HCT116 (cell line): ENCODE measurements at places on chromosomes 5 and 9. TPM values are rescaled to one million over a fixed set of nuclear protein-coding genes. Genes with fewer than 3 reads are reported as not detected.

GRCh38 chr5:19928562-19929421 lies 59.2 kb downstream of the CDH18 start:
- DNase-seq = no peak

- no peak for DNase-seq
Measured at GRCh38 chr5:166329149-166329800, 1962.2 kb upstream of the WWC1 start.

- no peak for DNase-seq
Measured at GRCh38 chr5:135543485-135544304, 7.9 kb upstream of the NEUROG1 start.

GRCh38 chr9:75461183-75461582 lies 372.9 kb downstream of the OSTF1 start:
- DNase-seq = no peak

DNA sequence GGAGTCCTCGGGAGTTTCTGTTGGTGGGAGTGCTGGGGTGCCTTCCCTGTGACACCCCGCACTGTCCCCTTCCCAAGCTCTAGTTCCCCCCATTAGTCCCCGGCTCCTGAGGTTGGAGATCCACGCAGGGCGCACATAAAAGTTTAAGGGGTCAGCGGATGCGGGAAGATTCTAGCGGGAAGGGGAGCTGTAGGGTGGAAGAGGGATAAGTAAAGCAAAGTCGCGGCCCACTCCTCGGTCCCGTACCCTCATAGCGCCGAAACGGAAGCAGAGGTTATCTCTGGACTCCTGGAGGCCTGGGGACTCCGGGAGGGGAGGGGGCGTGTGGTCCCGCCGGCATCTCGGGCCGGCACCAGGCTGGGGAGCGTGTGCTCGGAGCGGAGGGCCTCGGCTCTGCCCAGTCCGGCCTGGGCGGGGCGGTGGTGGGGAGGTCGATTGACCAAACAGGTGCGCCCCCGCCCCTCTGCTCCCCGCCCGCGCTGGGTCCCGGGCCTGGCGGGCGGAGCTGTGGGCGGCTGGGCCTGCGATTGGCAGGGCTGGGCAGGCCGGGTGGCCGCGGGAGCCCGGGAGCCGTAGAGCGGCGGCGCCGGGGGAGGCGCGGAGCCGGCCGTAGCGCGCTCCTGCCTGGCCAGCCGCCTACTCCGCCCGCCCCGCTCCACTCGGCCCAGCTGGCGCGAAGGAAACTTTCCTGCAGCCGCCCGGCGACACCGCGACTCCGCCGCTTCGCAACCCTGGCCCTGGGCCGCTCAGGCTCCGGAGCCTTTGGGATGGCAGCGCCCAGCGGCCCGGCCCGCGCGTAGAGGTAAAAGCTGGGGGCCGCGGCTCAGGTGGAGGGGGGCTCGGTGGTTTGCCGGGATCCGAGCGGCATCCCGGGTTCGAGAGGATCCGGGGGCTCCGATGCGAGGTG lies 52.2 kb upstream of the DAB2IP start:
- peak; percentile 71 for DNase-seq

DNA sequence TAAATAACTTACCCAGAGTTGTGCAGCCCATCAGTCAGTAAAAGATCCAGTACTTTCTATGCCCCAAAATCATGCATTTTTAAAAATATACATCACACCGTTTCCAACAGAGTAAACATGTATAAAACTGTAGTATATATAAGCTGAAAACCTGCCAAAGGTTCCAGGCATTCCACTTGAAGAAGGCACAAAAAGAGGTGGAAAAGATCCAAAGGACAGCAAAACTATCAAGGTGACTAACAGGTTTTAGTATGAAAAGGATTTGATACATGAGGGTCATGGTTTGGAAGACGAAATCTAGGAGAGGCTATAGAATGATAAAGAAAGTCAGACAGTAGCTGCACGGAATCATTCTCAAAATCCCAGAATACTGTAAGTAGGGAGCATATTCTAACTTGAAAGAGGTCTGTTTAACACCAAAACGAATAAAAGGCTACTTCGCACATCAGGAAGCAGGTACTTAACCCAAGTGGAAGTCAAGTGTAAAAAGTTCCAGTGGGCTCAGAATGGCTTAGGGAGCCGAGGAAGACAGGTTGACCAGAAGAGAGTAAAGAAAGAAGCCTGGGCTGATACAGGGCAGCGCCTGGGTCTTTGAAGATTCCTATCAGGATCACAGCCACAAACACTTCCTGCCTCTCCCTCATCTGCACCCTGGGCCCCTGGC lies 207.2 kb downstream of the ADAMTS12 start:
- DNase-seq = no peak

- no peak for DNase-seq
Measured at GRCh38 chr5:10599113-10599512, 35.2 kb downstream of the ANKRD33B start.

Gene ADAMTS19
- not detected for total RNA-seq

Gene N4BP3
- total RNA-seq = 5.2 TPM
